ENCODE measurements at places on chromosomes 16 and 17. TPM values are rescaled to one million over a fixed set of nuclear protein-coding genes. Genes with fewer than 3 reads are reported as not detected.

GRCh38 chr16:73140929-73141328, 93.0 kb upstream of the ZFHX3 start:
- no peak for DNase-seq

DNA sequence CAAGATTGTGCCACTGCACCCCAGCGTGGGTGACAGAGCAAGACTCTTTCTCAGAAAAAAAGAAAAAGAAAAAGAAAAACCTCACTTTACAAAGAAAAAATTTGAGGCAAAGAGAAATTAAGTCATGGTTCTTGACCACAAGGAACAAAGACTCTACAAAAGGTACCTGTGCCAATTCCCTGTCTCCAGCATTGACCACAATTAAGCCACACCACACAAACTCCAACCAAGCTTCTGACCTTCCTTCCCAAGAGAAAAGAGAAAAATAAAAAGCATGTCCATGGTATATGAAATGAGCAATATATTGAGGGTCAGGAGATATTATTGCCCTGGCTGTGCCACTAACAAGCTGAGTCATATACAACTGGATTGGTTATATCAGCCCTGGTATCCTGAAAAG, 146.3 kb upstream of the NOG start:
- DNase-seq = no peak

GRCh38 chr17:32593003-32593402, 106.2 kb downstream of the CDK5R1 start:
- no peak for DNase-seq

Gene HSPB9
- total RNA-seq = not detected

Gene TBC1D28
- total RNA-seq = not detected

Gene SLC35G6
- not detected for total RNA-seq

Gene SCIMP
- 4.7 TPM for total RNA-seq

Gene OSGIN1
- total RNA-seq = 3.3 TPM

Gene JPT2
- total RNA-seq = 44.2 TPM

Data from breast epithelium (tissue), 4 donors.